ENCODE measurements at places on chromosomes 13 and 19.

DNA sequence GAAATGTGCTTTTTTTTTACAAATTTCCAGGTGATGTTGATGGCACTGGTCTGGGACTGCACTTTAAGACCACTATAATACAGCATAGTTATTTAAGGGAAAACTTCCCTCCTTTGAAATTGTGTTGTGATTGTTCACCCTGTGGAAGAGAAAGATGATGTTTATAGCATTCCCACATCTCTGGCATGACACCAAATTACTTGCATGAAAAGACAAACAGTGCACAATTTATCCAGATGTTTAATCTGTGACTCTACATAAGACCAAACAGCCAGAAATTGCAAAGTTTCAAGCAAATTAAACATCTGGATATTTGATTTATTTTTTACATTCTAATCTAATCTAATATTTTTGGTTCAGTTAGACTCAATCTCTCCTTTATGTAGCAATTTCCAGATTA lies 51.6 kb downstream of the UFM1 start:
- no peak for DNase-seq

- DNase-seq, result peak; percentile 50
Observed at GRCh38 chr19:1945899-1946298, 4.9 kb downstream of the CSNK1G2 start.

DNA sequence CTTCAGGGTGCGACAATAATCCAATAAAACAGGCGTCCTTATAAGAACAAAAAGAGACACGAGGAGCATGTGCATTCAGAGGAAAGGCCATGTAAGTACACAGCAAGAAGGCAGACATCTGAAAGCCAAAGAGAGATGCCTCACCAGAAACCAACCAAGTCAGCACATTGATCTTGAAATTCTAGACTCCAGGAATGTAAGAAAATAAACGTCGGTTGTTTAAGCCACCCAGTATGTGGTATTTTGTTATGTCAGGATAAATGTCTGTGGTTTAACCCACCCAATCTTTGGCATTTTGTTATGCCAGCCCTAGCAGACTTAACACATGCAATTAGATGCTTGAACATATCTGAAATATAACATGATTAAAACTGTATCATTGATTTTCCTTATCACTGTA lies 452.0 kb downstream of the SLITRK6 start:
- DNase-seq, result no peak

GRCh38 chr13:23828866-23829265 lies 60.3 kb downstream of the MIPEP start:
- DNase-seq, result no peak

DNA sequence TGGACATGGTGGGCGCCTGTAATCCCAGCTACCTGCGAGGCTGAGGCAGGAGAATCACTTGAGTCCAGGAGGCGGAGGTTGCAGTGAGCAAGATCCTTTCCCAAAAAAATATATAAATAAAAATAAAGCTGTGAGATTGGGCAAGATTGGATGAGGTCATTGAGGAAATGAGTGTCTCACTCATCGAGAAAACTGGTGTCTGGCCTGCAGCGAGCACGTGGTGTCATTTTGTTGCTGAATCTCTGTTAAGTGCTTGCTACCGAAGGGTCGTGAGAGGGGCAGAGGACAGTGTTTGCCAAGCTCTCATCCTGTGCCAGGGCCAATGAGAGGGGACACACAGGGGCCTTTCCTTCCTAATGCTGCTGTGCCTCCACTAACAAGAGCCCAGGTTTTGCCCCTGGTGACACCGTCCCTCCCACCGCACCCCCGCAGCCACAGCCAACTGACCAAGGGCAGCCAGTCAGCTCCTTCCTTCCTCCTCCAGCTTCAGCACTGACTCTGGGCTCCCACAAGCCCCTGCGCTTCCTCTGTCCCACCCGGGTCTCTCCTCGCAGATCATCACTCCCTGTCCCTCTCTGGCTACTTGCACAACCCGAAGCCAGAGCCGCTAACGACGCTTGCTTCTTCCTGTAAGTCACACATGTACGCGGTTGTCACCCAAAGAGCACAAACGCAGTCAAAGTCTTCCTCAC lies 3.2 kb downstream of the POLD1 start:
- no peak for DNase-seq

- DNase-seq, result no peak
Observed at GRCh38 chr13:73656863-73657262, 477.3 kb downstream of the KLF12 start.

- no peak for DNase-seq
Observed at GRCh38 chr19:19348266-19348665, 27.6 kb downstream of the MAU2 start.

DNA sequence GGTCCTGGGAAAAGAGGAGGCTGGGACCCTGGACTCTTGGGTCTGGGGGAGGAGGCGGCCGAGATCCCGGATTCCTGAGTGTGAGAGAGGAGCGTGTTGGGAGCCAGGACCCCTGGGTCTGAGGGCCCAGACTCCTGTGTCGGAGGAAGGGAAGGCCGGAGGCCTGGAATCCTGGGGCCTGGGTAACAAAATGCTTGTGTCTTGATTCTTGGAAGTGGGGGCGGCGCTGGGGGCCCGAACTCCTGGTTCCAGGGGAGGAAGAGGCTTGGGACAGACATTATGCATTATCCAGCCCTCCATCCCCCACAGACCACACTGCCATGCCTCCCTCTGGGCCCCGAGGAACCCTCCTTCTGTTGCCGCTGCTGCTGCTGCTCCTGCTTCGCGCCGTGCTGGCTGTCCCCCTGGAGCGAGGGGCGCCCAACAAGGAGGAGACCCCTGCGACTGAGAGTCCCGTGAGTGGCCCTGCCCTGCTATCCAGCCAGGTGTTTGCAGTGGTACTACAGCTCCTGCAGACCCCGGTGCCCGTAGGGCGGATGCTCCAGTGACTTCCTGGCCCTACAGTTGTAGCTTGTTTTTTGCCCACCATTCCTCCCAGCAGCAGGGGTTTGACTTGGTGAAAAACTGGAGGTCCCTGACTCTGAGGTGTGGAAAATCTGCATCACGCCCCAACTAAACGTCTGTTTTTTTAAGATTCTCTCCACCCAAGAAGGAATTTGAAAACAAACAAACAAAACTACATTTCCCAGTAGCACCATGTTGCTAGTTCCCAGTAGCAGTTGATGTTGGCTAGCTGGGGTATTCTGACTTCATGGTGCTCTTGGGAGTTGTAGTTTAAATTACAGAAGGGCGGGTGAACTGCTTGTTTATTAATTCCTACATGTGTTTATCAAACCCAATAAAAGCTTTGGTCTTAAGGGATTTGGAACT lies 630 bp downstream of the NUCB1 start:
- DNase-seq, result peak; percentile 61

DNA sequence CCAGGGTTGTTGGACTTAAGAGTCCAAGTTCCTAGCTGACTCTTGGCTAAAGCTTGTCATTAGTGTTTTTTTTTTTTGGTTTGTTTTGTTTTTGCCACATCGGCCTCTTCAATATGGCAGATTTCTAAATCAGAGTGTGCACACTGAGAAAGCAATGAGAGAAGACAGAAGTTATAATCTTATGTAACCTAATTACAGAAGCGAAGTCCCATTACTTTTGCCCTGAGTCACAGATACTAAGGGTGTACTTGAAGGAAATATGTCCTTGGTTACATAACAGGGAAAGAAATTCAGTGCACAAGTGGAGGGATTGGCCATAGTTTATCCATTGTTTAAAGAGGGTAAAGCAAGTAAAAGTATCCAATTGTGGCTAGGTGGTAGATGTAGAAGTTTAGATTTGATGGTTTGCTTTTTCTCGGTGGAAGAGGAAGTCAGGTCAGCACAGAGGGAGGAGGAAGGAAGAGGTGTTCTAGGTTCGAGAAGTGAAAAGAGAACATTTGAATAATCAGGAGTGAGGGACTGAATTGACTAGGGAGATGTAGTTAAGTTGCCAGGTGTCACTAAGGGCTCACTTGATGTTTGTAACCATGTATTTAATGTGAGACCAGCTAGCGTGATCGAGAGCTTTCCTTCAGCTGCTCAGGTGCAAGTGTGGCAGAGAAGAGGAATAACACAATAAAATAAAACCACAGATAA lies 12.2 kb downstream of the GTF2F2 start:
- no peak for DNase-seq

GRCh38 chr13:63427170-63427569 lies 2011.5 kb upstream of the PCDH20 start:
- DNase-seq, result no peak

- no peak for DNase-seq
Observed at GRCh38 chr13:57063007-57063406, 77.7 kb upstream of the PRR20A start.

GRCh38 chr13:46404733-46405100 lies 17.7 kb upstream of the RUBCNL start:
- no peak for DNase-seq

DNA sequence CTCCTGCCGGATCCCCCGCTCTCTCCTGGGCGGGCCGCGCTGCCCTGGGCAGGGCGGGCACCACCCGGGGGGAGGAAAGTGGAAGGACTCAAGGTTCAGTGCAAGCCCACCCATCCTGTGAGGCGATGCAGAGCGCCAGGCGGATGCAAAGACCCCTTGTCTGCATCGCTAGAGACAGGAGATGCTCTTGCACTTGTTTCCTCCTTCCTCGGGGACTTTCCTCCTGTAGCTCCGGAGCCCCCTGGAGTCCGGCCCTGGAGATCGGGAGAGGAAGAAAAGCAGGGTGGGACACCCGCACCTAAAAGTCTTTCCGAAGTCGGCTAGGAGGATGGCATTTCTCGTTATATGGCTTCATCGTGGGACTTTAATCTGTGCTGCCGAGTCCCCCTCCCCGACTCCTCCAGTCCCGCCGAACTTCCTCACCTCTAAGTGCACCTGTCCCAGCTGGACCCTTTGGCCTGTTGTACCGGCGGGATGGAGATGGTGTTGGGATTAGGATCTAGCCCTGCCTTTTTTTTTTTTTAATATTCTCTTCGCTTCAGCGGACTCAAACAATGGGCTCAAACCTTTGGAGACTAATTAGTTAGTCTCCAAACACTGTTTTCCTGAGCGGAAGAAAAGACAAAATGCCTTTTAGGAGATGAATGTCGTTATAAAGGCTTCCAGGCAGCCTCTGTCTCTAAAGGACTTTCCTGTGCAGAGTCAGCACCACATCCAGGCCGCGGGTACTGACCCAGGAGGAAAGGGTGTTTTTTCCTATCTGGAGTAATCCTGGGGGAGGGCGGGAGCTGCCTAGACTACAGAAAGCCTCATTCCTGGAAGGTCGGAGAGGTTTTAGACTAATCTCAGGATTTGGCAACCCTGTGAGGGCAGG lies 725 bp downstream of the FAM124A start:
- no peak for DNase-seq

GRCh38 chr13:111965466-111966214 lies 101.3 kb upstream of the SOX1 start:
- no peak for DNase-seq

DNA sequence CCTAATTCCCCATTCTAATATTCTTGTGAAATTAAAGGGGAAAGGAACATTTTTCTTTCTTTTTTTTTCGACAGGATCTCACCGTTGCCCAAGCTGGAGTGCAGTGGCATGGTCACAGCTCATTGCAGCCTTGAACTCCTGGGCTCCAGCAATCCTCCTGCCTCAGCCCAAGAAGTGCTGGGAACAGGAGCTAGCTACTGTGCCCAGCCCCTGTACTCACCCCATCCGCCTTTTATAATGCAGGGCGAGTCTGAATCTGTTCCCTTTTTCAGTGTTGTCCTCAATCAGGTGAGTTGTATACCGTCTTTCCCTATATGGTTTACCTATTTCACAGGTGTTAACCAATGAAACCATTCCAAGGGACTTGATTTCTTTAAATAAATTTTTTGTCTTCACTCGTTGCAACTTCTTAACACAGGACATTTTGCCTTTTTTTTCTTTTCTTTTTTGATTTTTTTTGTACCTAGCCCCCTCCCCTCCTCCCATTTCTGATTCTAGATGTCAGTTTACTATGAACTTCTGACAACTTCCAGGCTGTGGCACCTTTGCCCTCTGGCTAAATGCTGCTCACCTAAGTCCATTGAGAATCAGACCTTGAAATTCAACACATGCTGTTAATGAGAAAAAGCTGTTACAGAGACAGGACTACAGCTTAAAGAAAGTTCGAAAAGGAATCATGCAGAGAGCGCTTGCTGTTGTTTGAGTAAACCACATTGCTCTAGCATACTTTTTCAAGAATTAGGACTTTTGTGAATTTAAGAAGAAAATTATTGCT lies 562.1 kb upstream of the KLF12 start:
- no peak for DNase-seq

DNA sequence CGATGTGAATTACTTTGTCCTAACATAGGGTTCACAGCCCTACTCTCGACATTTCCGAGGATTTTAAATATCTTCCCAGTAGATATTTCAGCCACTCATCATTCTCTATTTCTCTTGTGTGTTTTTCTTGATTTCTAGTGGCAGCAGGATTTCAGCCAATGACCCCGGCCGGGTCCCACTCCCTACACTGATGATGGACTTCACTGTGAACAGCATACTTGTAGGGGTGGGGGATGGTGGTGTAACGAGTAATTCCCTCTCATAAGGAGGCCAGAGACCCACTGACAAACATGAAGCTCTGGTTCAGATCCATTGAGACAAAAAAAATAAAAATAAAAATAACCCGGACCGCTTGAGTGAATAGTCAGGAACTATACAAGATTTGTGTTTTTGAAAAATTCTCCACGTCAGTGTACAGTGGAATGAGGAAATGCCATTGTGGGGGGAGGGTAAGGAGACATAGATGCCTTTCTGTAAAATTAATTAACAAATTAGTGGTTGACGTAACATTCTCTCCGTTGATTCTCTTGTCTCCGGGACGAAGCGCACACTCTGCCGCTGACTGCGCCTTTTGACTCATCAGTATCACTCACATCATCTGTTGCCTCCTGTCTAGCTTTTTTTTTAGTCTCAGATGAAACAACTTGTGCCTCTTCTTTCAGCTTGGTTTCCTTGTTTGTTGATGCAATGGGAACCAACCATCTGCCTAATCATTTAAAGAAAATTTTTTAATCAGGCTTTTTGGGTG lies 48.8 kb upstream of the IRS2 start:
- DNase-seq, result no peak

DNA sequence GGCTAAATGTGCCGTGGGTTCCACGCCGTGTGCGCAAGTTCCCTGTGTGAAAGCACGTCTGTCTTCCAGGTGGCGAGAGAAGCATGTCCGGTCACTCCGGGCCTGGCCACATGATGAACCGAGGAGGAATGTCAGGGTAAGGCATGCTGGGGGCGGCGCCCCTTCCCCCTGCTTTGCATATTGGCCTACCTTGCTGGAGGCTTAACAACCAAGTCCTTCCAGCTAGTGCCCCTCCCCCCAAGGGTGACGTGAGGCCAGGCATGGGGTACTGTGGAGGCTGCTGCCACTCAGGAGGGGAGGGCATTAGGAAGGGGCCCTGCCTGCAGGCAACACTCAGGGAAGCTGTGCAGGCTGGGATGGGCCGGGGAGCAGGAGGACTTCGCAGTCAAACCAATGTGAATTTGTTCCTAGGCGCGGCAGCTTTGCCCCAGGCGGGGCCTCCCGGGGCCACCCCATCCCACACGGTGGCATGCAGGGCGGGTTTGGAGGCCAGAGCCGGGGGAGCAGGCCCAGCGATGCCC lies 12.5 kb downstream of the MICOS13 start:
- peak; percentile 38 for DNase-seq

GRCh38 chr13:83125791-83126190 lies 756.5 kb downstream of the SLITRK1 start:
- DNase-seq, result no peak

Data from K562 (cell line).